ENCODE measurements at places on chromosomes 11 and 22.

- peaks cover 6% of the 10 kb centered on the region for H3K27me3 ChIP-seq
- no peak overlapping the region for H3K27ac ChIP-seq
- H3K4me3 ChIP-seq = peak overlapping the region; percentile 58
- H3K36me3 ChIP-seq = peaks cover 4% of the 10 kb centered on the region
- DNase-seq = no peak
Observed at GRCh38 chr11:112290493-112290850, 29.8 kb upstream of the PLET1 start.

- no peak overlapping the region for H3K27ac ChIP-seq
- H3K4me3 ChIP-seq = no peak overlapping the region
- DNase-seq = no peak
- H3K4me1 ChIP-seq = no peaks in the 10 kb centered on the region
- no peaks in the 10 kb centered on the region for H3K36me3 ChIP-seq
Observed at GRCh38 chr11:134464981-134465730, 53.1 kb upstream of the B3GAT1 start.

- peaks cover 1% of the 10 kb centered on the region for H3K27me3 ChIP-seq
- H3K4me1 ChIP-seq = peaks cover 18% of the 10 kb centered on the region
- no peak overlapping the region for H3K27ac ChIP-seq
- H3K4me3 ChIP-seq = no peak overlapping the region
- H3K36me3 ChIP-seq = peaks cover 5% of the 10 kb centered on the region
- no peak for DNase-seq
Observed at GRCh38 chr22:46075764-46076531, 74.4 kb upstream of the PPARA start.

- H3K4me3 ChIP-seq = no peak overlapping the region
- no peaks in the 10 kb centered on the region for H3K4me1 ChIP-seq
- peaks cover 7% of the 10 kb centered on the region for H3K27me3 ChIP-seq
- H3K27ac ChIP-seq = no peak overlapping the region
- no peaks in the 10 kb centered on the region for H3K36me3 ChIP-seq
Observed at GRCh38 chr11:117678658-117679406, 118.2 kb downstream of the DSCAML1 start.

DNA sequence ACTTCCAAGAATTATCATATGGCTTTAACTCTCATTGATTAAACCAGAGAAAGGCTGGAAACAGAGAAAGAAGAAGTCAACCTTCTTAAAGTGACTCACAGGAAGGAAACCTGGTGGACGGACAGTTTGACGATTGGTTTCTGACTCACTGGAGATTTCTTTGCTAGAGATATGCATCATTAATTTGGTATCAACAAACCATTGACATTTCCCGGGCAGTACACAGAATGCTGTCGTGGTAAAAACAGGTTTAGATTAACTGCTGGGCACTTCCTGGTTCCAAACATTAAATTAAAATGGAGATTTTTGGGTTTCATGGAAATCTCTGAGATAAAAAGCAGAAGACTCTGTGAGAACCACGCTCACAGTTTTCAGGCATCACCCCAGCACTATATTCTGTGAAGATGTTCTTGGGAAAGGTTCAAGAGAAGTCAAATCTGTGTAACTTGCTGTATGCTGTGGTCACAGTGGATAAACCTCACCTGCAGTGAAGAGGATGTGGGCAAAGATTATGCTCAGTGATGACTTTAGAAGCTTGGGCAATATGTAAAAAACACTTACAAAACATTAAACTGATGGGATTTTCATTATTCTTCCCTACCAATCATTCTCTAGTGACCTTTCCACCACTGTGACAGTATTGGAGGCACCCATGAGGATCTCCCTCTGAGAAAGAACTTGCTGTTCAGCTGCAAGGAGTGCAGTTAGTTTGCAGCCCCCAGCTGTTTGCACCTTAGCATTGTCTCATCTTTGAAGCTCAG is 61.1 kb upstream of the CD44 start:
- H3K4me3 ChIP-seq = peak overlapping the region; percentile 77
- peaks cover 15% of the 10 kb centered on the region for H3K36me3 ChIP-seq
- H3K27ac ChIP-seq = peak overlapping the region; percentile 98
- peaks cover 87% of the 10 kb centered on the region for H3K4me1 ChIP-seq
- H3K27me3 ChIP-seq = no peaks in the 10 kb centered on the region
